SK-MEL-5 (cell line): ENCODE measurements at places on chromosomes 13 and 19. TPM values are rescaled to one million over a fixed set of nuclear protein-coding genes. Genes with fewer than 3 reads are reported as not detected.

The KL gene
- not detected in 2 replicates for total RNA-seq

The ECSIT gene
- 47.8 and 56.9 TPM in 2 replicates for total RNA-seq

The RPS28 gene
- total RNA-seq: 786 and 875 TPM in 2 replicates

The ZNF540 gene
- 0.92 TPM in 1 of 2 replicates, not detected in the other for total RNA-seq

The PRKACA gene
- total RNA-seq: 15.3 and 19.7 TPM in 2 replicates

The ZNF878 gene
- 0.37 and 0.77 TPM in 2 replicates for total RNA-seq

The NPAS1 gene
- total RNA-seq: 1.4 and 2.0 TPM in 2 replicates

The HMG20B gene
- total RNA-seq: 550 and 588 TPM in 2 replicates

The ZNF229 gene
- total RNA-seq: 0.29 and 0.98 TPM in 2 replicates

The FUT2 gene
- not detected in 2 replicates for total RNA-seq

The ZNF83 gene
- total RNA-seq: 11.3 and 14.1 TPM in 2 replicates

The GEMIN7 gene
- 24.7 and 26.7 TPM in 2 replicates for total RNA-seq

The APOC4 gene
- not detected in 2 replicates for total RNA-seq

The NAPSA gene
- 0.13 and 0.48 TPM in 2 replicates for total RNA-seq

The DOCK6 gene
- total RNA-seq: 3.5 and 3.9 TPM in 2 replicates

The PNMA8B gene
- total RNA-seq: not detected in 2 replicates

The HSH2D gene
- total RNA-seq: not detected in 2 replicates

The ZNF44 gene
- total RNA-seq: 1.3 and 2.2 TPM in 2 replicates

The SMAD9 gene
- 6.9 and 8.6 TPM in 2 replicates for total RNA-seq

The ZNF729 gene
- not detected in 2 replicates for total RNA-seq

The MLLT1 gene
- total RNA-seq: 5.8 and 6.4 TPM in 2 replicates

The ICAM3 gene
- 6.1 and 7.6 TPM in 2 replicates for total RNA-seq
